ENCODE measurements at places on chromosomes 7 and 10.

DNA sequence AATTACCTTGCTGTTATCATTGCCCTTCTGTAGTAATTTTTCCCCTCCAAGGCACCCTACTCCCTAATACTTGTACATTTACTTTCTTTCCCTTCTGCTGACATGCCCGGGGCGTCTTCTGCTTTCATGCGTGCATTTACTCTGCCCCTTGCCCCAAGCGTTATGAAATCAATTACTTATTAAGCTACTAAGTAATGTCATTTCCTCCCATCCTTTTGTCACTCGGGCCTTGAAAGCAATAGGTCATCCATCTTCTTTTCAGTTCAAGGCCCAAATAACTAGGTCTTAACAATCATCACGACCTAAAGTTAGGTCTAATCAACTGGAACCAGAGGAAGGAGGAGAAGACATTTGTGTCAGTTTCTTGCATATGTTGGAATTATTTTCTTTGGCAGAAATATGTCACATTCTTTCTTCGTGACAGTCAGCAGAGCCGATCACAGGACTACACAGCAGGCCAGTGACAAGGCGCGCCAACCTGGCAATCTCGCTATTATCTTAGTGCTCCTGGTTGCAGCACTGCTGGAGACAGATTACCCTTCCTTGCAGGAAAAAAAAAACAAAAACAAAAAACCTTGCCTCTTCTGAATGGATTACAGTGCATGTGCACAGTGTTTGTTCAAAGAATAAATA, 179.2 kb downstream of the RELN start:
- no peak for DNase-seq

DNA sequence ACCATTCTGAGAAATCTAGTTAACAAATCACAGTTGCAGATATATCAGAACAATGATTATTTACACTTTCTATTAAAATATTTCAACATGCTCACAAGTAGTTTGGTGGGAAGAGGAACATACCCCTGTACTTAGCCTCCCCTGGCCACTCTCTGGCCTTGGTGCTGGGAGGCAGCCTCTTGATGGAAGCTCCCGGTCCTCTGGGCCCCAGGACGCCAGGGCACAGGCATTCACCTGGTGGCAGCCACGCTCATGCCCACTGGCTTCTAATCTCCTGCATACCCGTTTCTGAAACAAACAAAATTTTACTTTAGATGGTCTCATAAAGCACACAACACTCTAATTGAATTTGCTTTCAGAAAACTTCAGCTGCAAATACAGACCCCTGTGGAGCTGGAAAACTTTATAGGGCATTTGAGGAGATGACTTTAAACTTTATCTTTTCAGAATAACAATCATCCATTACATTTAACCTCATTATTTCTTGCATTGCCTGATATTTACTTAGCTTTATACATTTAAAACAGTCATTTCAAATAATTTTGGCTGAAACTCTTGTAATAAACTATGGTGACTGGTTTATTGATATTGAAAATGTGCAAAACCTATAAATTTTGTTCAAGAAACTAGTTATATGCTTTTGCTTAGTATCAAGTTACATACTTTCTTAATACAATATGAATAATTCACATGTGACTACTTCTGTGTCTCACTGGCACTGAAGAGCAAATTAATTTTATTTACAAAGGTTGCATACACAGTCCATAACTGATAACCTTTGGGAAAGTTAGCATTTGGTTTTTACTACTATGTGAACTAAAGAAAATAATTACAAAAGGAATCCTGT, 30.8 kb downstream of the C10orf143 start:
- DNase-seq = no peak

GRCh38 chr7:103113164-103113563, 35.7 kb downstream of the NAPEPLD start:
- no peak for DNase-seq

GRCh38 chr10:5165738-5166137, 19.2 kb downstream of the AKR1C8 start:
- no peak for DNase-seq

- no peak for DNase-seq
Measured at GRCh38 chr10:24262929-24263590, 54.1 kb downstream of the KIAA1217 start.

- no peak for DNase-seq
Measured at GRCh38 chr10:29823553-29824080, 188.8 kb upstream of the SVIL start.

- no peak for DNase-seq
Measured at GRCh38 chr7:45658716-45659495, 84.7 kb downstream of the ADCY1 start.

- no peak for DNase-seq
Measured at GRCh38 chr10:126919426-126919825, 14.2 kb downstream of the DOCK1 start.

DNA sequence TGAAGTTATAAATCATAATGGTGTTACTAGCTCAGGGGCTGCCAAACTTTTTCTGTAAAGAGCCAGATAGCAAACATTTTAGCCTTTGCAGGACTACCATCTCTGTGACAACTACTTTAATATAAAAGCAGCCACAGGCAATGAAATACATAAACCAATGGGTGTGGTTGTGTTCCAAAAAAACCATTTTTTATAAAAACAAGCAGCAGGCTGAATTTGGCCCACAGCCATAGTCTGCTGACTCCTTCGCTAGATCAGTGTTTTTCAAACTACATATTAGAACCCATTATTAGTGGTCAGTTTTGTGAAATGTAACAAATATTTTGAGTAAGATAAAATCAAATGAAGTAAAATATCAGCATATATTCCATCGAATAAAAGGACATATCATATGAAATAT, 13.6 kb downstream of the GNG11 start:
- DNase-seq = no peak

DNA sequence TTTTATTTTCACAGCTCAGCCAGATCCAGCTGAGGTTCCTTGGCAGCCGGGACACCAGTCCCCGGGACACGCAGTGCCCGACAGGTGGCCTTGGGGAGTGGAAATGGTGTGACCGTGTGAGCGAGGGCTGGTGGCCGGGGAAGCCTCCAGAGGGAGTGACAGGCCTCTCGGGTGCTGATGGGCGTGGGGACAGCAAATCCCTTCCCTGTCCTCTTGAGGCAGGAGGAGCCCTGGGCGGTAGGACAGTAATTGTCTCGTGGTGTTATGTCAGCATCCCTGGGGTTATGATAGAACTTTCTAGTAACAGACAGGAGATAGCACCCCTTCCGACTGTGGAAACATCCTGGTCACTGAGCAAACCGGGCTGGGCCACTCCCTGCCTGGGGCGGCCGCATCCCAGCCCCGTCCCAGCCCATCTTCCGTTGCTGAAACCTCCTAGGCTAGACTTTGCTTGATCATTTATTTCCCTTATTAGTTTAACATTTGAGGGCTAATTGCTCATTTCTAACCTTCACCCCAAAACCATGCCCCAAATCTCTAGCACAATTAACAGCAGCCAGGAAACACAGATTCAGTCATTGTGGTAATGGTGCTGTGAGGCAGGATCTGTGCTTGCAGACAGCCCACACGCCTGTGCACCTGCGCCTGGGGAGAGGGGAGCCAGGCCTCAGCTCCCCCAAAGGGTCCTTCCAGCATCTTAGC, 63.3 kb downstream of the ELFN1 start:
- DNase-seq = no peak

- DNase-seq = no peak
Measured at GRCh38 chr7:110417611-110418010, 673.3 kb upstream of the LRRN3 start.

DNA sequence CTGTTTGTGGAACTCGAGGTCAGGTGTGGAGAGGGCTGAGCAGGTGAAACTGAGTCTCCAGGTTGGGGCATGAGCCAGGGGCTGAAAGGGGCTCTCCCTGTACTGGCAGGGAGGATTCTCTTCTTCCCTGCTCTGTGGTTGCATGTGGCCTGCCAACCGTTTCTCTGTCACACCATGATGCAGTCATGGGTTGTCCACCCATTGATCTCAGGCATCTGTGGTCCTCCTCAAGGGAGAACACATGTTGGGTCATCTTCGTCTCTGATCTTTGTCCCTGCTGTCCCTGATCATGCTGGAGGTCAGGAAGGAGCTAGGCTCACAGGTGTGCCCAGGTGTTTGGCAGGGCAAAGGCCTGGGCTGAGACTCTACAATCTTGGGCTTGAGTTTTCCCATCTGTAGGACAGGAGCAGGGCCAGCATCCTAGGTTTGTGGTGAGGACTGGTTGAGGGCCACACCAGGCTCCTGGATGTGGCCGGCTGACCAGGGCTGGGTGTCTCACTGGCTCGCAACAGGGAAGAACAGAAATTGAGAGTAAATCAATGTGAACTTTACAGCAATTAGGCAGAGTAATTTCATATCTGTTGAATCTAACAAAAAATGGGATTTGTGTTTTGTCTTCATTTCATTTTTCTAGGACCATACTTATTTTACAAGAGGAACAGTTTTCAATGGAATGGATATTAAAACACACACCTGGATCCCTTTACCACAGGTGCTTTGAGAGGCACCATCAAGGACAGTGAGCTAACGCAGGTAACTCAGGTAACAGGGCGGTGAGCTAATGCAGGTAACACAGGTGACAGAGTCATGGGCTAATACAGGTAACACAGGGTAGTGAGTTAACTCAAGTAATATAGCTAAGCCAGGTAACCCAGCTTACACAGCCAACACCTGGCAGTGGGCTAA, 58.5 kb upstream of the IGFBP3 start:
- DNase-seq = no peak

- no peak for DNase-seq
Measured at GRCh38 chr7:148620749-148621359, 30.3 kb downstream of the C7orf33 start.

- DNase-seq = no peak
Measured at GRCh38 chr7:108468246-108468645, 12.0 kb upstream of the NRCAM start.

DNA sequence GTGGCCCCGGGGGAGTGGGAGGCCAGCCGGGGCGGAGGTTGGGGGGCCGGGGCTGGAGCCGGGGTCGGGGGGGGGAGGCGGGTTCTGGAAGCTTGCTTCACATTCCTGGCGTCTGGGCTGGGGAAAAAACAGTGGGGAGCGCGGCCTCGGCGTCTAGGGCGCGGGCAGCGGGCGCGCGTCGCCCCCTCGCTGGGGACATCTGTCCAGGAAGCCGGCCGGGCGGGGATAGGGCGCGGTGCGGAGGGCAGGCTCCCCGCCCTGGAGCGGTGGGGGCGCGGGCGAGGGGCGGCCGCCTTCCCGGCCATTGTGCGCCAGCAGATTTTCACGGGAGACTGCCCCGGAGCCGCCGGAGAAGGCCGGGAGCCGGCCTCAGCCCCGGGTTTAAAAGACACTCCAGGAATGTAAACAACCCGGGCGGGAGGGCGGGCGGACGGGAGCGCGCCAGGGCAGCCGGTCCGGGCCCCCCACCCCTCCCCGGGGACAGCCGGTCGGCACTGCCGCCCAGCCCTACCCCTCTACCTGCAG, 1.4 kb downstream of the ZMIZ1 start:
- peak; percentile 15 for DNase-seq

GRCh38 chr7:8442814-8443304, 9.4 kb downstream of the NXPH1 start:
- DNase-seq = no peak

- DNase-seq = no peak
Measured at GRCh38 chr10:19077276-19077675, 28.7 kb downstream of the MALRD1 start.

GRCh38 chr10:94239696-94240095, 123.0 kb downstream of the NOC3L start:
- no peak for DNase-seq

GRCh38 chr10:78904196-78904595, 164.6 kb upstream of the ZMIZ1 start:
- no peak for DNase-seq

DNA sequence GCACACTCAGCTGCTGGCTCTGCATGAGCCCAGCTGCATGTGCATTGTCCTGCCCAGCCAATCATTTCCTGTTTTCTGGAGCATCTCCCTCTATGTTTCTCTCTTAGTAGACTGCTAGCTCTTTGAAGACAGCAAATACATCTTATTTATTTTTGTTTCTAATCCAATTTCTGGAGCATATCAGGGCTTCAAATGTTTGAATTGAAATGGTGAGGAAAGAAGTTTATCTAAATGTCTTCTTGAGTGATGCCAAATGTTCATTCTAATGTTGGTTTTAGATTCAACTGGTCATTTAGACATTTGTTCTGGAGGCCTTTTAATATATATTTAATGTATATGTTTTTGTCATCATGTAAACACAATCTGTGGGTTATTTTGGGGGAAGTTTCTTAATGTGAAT, 141.9 kb downstream of the DNAJB9 start:
- no peak for DNase-seq

- no peak for DNase-seq
Measured at GRCh38 chr10:16976803-16977202, 152.8 kb downstream of the CUBN start.

DNA sequence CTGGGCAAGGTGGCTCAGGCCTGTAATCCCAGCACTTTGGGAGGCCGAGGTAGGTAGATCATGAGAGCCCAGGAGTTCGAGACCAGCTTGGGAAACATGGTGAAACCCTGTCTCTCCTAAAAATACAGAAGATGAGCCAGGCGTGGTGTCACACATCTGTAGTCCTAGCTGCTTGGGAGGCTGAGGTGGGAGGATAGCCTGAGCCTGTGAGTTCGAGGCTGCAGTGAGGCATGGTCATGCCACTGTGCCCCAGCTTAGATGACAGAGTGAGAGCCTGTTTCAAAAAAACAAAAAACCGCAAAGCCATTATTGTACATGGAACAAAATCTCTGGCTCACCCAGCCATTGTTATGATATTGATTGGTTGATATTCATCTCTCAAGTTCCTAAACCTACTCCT, 53.7 kb downstream of the KMT2E start:
- no peak for DNase-seq

GRCh38 chr10:60560451-60560850, 170.8 kb upstream of the ANK3 start:
- DNase-seq = no peak

- DNase-seq = no peak
Measured at GRCh38 chr7:25752967-25753791, 398.8 kb upstream of the NFE2L3 start.

GRCh38 chr10:102776779-102777456, 33.2 kb downstream of the WBP1L start:
- no peak for DNase-seq

DNA sequence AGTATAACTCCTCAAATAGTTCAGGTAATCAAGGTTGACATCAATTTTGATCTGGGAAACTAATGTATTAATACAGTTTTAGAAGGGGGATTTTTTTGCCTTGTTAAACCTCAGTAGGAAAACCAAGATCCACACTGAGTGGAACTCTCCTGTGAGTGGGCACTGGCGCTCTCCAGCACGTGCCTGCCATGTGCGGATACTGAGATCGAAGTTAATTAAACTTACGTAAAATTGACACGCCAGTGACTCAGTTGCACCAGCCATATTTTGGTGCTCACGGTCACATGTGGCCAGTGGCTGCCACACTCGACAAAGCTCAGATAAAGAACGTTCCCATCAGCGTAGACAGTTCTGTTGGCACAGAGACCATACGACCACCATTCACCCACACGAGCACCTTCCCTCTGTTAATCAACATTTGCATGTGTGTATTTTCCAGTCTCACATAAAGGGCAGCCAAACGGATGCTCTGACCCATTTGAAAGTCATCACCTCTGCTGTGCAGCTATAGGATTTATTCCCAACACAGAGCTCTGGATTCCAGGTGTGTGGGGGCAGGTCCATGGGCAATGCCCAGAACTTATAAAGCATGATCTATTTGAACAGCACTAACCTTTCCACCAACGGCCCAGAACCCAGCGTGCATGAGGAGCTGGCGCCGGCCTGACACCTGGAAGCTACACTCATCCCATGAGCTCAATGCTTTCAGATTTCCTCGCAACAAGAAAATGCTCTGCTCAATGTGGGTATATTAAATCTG, 77.7 kb downstream of the VIPR2 start:
- DNase-seq = no peak
